ENCODE measurements at places on chromosomes 11 and 22.
A peak's percentile ranks its signal among the peaks of the same experiment; 100 is the strongest.

- DNase-seq: peak; percentile 74
Observed at GRCh38 chr11:4677948-4678347, 19.7 kb downstream of the OR51E2 start.

GRCh38 chr22:47049078-47049624, 286.7 kb downstream of the TBC1D22A start:
- DNase-seq: no peak

DNA sequence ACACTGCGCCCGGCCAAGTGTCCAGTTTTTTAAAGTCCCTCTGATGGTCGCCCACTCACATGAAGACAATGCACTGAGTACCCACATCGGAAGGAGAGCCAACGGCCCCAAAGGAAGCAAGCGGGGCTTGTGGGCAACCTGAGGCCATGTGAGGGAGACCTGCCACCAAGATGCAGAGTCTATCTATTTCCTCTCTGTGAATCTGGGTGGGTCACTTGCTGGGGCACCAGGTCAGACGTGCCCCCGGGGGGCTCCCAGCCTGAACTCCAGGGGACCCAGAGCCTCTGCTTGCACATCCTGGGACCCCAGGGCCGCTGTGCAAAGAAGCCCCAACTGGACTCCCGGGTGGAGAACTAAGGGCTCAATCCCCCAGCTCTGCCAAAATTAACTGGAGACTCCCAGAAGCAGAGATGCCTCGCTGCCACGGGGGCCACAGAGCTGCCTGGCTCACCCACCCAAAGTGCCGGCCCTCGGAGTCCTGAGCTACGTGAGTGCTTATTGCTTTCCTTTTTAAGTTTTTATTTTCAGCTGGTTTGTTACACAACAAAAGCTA, 106.4 kb downstream of the BRD1 start:
- DNase-seq: no peak

GRCh38 chr22:49307481-49307830, 520.2 kb downstream of the BRD1 start:
- no peak for DNase-seq

GRCh38 chr22:23223569-23224317, 43.4 kb downstream of the BCR start:
- DNase-seq: no peak

DNA sequence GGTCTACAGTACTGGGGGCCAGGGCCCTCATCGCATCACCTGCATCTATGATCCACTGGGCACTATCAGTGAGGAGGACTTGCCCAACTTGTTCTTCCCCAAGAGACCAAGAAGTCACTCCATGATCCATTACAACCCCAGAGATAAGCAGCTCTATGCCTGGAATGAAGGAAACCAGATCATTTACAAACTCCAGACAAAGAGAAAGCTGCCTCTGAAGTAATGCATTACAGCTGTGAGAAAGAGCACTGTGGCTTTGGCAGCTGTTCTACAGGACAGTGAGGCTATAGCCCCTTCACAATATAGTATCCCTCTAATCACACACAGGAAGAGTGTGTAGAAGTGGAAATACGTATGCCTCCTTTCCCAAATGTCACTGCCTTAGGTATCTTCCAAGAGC, 3.8 kb upstream of the PPFIBP2 start:
- DNase-seq: no peak

DNA sequence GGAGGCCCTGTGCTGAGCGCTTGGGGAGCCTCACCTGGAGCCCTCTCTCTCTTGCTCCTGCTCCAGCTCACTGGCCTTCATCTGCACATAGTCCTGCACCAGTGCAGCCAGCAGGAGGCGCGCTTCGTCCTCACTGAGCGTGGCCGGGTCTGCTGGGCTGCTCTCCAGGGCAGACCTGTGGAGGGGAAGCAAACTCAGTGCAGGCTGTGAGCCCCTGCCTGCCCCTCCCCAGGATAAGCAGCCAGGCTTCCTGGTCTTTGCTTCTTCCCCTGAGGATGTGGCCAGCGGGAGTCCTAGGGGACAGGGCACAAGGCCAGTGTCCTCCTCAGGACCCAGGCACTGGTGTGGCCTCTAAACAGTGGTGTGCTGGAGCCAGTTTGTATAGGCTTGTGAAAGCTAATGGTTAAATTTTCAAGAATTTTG, 2.2 kb downstream of the CALCA start:
- DNase-seq: no peak

DNA sequence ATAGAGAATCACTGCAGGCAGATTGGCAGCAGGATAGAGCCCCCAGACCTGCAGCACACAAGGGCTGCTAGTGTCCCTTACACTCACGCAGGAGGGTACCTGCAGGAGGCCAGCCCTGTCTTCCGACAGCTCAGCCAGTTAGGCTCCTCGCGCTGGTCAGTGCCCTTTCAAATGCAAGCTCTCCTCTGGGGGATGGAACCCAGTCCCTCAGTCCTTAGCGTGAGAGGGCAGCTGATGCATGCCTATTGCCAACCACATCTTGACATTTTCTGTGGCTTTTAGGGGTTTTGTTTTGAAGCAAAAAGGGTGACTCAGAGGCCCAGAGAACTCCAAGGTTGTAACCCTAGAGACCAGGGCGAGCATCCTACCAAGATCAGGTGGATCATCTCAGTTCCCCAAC, 40.0 kb downstream of the WNT11 start:
- no peak for DNase-seq

GRCh38 chr11:99505831-99506230, 485.1 kb downstream of the CNTN5 start:
- no peak for DNase-seq

- peak; percentile 13 for DNase-seq
Observed at GRCh38 chr11:74311352-74311926, at the start of gene P4HA3. P4HA3 (minus strand) TSS chr11:74311640; CDS start chr11:74311611, 29 bp downstream.

GRCh38 chr22:47872761-47873535, 1110.5 kb downstream of the TBC1D22A start:
- DNase-seq: no peak

- DNase-seq: no peak
Observed at GRCh38 chr11:3095712-3096361, 38.6 kb upstream of the CARS1 start.

DNA sequence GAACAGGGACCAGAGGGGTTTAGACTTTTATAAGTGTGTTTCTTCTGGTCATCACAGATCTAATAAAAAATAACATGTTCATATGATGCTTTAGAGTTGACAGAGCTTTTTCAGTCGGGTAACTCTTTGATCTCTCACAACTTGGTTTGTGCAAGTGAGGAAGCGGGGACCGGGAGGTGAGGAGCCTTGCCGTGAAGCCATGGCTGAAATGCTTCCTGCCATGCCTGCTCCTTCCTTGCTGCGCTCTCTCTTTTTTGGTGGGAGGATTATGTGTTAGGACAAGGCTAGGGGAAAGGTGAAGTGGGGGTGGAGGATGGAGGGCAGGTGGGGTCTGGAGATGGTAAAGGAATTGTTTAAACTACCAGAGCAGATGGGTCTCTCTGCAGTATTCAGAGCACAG, 23.8 kb downstream of the TEAD1 start:
- no peak for DNase-seq

DNA sequence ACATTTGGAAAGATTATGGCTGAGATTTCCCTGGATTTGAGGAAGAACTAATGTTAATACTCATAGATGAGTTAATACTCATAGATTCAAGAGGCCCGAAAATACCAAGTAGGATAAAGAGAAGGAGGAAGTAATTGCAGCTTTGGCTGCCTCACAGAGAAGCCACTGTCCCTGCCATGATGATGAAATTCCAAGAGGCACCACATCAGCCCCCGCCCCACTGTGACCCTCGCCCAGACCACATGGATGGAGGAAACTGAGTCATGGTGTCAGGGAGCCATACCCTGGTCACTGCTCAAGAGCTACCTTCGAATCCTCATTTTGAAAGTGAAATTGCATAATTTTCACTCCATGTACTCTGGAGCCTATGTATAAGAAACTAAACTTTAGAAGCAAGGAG, 92.9 kb upstream of the SLC22A12 start:
- DNase-seq: no peak

GRCh38 chr11:2790568-2790921, 90.8 kb upstream of the KCNQ1OT1 start:
- no peak for DNase-seq

GRCh38 chr11:68932358-68932757, 28.7 kb downstream of the IGHMBP2 start:
- DNase-seq: no peak

DNA sequence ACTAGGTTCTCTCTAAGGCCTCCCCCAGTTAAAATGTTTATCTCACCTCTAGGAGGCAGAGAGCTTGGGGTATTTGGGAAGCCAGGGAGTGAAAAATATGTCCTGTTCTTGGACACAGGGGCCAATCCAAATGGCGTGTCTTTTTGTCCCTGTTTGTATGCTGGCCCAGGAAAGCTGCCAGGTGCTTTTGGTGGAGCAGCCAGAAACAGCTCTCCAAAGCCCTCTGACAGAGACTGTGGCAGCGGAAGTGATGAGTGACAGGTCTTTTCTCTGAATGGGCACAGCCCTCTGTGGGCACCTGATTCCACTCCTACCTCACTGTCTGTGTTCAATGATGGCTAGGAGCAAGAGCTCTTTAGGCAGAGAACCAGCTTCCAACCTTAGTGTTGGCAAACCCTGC, 106.4 kb upstream of the KIRREL3 start:
- DNase-seq: no peak

- DNase-seq: no peak
Observed at GRCh38 chr22:33883561-33883960, 36.7 kb downstream of the LARGE1 start.

- no peak for DNase-seq
Observed at GRCh38 chr11:118252688-118253087, 523 bp upstream of the MPZL3 start.

DNA sequence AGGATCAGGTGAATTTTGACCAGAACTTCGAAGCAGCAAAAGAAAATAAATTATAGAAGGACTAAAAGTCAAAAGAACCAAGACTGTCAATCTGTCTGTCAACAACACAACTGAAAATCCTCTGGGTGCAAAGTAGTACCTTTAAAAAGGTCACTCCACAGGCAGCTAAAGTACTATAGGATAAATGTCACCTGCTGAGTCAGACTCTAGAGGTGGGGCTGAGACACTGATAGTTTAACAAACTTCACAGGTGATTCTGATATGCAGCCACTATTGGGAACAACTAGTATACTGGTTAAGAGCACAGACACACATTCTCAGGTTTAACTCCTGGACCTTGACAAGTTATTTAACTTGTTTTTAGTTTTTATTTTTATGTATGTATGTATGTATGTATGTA, 107.3 kb downstream of the FCHSD2 start:
- DNase-seq: no peak

DNA sequence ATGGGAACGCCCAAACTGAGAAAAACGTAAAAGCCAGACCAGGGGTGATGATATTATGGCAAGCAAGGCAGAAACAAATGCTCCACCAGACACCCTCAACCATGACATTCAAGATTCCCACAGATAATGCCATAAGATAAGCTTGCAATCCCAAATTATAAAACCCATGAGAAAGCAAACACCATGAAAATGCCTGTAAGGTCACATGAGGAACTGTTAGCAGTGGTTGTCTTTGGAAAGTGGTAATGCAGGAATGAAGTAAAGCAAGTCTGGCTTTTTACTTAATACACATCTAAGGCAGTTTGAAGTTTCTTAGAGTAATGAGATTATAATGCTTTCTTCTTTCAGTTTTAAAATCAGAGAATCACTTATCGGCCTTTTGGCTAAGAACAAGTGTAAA, 111.0 kb downstream of the MN1 start:
- no peak for DNase-seq

- no peak for DNase-seq
Observed at GRCh38 chr11:70912226-70912840, 340.0 kb downstream of the SHANK2 start.

- DNase-seq: no peak
Observed at GRCh38 chr11:33904102-33904501, 12.2 kb upstream of the LMO2 start.

DNA sequence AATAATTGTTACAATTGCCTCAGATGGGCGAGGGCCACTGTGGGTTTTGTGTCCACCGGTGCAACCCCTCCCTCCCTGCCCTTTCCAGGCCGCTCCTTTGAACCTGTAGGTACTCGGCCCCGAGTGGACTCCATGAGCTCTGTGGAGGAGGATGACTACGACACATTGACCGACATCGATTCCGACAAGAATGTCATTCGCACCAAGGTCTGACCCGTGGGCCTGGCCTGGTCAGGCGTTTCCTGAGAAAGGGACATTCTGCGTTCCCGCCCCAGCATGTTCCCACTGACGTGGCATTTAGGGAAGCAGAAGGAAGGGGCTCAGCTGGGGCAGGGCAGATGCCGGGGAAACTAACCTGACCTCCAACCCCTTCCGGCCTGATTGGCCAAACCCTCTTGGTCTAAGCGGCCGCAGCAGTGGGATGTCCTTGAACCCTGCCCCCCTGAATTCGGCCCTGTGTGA, 10.1 kb downstream of the SIDT2 start:
- no peak for DNase-seq

DNA sequence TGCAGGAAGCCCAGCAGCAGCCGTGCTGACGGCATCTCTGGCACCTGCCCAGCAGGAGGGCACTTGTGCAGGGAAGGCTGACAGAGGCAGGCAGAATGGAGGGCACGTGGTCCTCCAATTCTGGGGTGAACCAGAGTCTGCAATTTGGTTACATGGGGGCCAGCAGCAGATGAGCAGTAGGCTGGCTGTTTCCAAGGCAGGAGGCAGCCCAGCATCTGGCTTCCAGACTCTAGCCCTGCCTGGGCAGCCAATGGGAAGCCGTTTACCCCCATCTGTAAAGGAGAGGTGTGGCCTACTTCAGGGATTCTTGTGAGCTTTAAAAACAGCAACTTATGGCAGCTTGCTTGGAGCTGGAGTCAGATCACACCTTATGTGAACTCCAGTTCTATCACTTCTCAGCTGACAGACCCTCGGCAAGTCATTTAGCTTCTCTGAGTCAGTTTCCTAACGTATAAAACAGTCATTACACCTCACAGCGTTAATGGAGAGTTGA, 27.9 kb upstream of the RASL10A start:
- DNase-seq: no peak

DNA sequence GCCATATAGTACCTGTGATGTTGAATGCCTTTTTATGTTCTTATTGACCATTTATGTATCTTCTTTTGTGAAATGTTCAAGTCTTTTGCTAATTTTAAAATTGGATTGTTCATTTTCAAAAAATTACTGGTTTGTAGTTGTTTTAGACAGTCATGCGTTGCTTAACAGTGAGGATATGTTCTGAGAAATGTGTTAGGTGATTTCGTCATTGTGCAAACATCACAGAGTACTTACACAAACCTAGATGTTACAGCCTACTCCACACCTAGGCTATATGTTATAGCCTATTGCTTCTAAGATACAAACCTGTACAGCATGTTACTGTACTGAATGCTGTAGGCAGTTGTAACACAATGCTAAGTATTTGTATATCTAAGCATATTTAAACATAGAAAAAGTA, 32.5 kb downstream of the PDE3B start:
- no peak for DNase-seq

- DNase-seq: no peak
Observed at GRCh38 chr11:55658608-55659007, 3.4 kb upstream of the OR4C6 start.

DNA sequence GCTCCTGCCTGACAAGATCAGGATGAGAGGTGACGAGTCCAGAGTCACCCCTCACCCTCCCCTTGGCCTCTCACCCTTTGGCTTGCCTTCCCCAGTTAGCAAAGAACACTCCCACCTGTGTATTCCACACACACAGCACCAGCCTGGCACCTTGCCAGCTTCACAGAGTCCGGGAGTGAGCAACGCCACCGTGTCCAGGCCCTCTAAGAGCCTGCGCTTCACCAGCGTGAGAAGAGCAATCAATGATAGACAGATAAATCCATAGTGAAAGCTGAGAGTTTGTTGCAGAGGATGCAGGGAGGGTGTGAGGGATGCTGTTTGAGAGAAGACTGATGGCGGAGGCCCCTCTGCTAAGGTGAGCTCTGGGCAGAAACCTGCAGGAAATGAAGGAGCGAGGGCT, 404.5 kb downstream of the LARGE1 start:
- DNase-seq: no peak

- no peak for DNase-seq
Observed at GRCh38 chr11:10606536-10607208, 38.2 kb upstream of the LYVE1 start.

Data from NCI-H2081 (cell line).